ENCODE measurements at places on chromosomes 7 and 10. TPM values are rescaled to one million over a fixed set of nuclear protein-coding genes. Genes with fewer than 3 reads are reported as not detected.

The NPC1L1 gene
- total RNA-seq = 0.06 TPM

The GDF2 gene
- total RNA-seq = not detected

The PLEKHS1 gene
- not detected for total RNA-seq

The KEL gene
- not detected for total RNA-seq

Measured in A549 treated with DMSO at 1 μM for 4 hours (cell line).